ENCODE measurements at places on chromosomes 6 and 20.
A peak's percentile ranks its signal among the peaks of the same experiment; 100 is the strongest.

DNA sequence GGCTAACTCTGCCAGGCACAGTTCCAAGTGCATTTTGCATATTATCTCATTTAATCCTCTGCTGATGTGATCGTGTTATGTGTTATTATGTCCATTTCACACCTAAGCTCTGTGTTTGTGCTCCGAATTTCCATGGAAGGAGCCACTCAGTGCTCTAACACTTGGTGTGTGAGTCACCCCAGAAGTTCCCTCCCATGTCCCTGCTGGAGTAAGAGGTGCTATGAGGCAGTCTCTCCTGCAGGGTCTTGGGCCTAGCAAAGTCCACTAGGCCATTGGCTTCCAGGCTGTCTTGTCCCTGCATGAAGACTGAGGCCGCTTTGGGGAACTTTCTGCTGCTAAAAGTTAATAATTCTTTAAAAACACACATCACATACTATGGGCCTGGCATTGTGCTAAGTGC lies 405.9 kb upstream of the SULF2 start:
- peak; percentile 42 for DNase-seq

- DNase-seq: no peak
These were observed 65.0 kb upstream of the XRN2 start for GRCh38 chr20:21237956-21238799.

GRCh38 chr6:136618086-136618485 lies 67.9 kb upstream of the MAP7 start:
- DNase-seq: no peak

DNA sequence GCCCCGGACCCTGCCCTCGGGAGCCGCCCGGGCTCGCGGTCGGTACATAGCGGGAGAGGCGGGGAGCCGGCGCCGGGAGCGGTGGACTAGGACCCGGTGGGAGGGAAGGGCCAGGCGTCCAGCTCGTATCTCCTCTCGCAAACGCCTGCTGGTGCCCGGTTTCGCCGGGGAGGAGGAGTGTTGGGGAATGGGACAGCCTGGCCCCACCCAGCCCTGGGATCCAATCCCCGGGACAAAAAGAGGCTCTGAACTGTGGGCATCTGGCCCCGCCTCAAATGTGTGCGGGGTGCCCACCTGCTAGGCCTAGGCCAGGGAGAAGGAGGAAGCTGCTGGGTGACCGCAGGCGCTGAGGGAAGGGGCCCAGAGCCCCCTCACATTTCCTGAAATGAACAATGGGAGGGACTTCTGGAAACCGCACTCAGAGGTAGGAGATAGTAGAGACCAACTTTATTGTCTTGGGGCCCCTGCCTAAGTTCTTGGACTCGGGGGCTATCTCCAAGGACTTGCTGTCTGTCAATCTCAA lies at the start of gene KCNK17:
Gene KCNK17 (minus strand): TSS at position 147 of the 523 bp plus-strand sequence. CDS start 99 bp downstream, at position 48.
- no peak for DNase-seq

GRCh38 chr6:39225543-39225942 lies 3.7 kb downstream of the KCNK5 start:
- DNase-seq: no peak

DNA sequence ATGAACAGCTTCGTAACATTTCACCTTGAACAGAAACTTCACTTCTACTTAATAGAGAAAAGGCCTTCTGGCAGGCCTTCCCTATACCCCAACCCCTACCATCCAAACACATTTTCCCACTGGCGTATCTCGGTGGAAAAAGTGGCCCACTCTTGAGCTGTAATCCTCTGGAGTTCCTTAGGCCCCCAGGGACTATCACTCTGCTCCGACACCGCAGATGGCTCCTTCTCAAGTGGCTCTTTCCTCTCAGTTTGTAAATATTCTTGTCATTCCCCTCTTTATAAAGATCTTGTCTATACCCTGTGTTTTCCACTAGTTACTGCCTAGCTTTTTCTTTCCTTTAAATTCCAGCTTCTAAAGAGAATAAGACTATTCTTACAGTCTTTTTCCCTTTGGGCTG lies 108.7 kb downstream of the MYB start:
- no peak for DNase-seq

DNA sequence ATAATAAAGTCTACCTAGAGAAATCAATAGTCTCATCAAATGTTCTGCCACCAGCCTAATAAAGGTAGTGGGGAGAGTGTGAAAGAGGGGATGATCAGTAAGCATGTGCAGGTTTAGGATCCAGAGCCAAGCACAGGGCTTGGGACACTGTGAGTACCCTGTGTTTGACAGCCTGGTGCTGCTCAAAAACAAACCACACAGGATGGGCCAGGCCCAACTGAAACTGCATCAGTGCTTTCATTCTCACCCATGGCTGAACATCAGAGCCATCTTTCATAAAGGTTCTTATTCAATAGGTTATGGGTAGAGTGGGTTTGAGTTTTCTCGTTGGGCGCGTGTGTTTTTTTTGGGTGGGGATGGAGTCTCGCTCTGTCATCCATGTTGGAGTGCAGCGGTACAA lies 87.3 kb upstream of the NHSL1 start:
- DNase-seq: no peak

- DNase-seq: no peak
These were observed 389.9 kb downstream of the HTR1B start for GRCh38 chr6:77073410-77073760.

DNA sequence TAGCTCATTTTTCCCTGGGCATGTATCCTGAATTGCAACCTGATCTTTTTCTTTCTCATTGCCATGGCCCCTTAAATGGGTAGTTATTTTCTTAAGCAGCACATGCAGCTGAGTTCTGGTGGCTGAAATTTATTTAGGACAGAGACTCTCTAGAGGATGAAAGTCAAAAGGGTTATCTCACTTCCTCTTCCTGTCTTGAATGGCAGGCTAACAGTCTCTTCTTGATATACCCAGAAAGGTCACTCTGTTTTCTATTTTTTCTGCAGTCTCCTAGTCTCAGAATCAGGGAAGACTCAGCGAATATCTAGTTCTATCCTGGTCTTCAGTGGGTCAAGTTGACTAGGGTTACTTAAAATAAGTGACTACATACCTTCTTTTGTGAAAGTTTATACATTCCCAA lies 243.3 kb downstream of the EPHA7 start:
- DNase-seq: no peak

DNA sequence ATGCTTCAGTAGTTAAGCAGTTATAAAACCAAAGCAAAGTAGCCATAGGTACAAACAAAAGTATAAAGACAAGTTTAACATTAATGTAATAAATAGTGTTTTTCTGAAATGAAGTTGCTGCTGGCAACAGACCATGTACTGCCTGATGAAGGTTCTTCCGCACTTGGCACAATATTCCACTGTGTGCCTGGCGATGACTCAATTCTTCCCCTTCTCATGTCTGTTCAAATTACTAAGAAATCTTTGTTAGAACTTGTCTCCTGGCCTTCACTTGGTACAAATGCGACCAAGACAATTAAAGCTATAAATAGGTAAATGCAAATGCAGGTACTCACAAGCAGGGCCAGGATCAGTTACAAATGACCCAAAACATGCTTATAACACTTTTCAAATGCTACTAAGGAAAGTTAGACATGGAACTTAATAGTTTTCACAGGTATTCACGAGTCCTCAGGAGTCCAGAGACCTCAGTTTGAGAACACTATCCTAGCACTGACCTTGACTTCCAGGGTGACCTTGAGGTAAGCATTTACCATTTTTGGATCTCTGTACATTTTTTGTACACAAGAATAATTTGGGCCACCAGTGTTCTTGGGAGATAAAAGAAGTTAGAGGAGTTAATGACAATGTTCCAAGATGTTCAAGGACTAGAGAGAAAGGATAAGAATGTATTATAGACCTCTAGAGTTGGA lies 8.1 kb upstream of the DDR1 start:
- DNase-seq: no peak

Measured in cardiac muscle cell (in vitro differentiated cells and primary cell).